ENCODE measurements at places on chromosomes 6 and 20.

GRCh38 chr6:91276315-91276714 is 689.4 kb upstream of the MAP3K7 start:
- DNase-seq: peak; percentile 20

GRCh38 chr6:97459535-97459934 is 176.5 kb upstream of the MMS22L start:
- DNase-seq: no peak

- DNase-seq: no peak
Measured at GRCh38 chr6:129215916-129216520, 333.1 kb downstream of the LAMA2 start.

DNA sequence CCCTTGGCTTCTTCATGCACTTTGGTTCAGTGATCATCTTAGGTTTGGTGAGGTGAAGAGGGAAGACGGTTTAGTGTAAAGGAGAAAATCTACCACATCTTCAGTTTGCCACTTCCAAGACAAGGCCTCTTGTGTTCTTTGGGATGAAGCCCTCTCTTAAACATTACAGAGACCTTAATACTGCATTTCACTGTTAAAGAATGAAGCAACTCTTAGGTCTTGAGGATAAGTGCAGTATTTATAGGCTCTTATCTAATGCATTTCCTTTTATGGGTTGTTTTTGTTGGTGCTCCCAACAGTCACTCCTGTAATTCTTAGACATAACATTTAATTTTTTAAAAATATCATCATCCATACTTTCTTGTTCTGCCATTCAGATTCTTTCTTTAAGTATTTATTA is 139.9 kb upstream of the LAMP5 start:
- DNase-seq: no peak

DNA sequence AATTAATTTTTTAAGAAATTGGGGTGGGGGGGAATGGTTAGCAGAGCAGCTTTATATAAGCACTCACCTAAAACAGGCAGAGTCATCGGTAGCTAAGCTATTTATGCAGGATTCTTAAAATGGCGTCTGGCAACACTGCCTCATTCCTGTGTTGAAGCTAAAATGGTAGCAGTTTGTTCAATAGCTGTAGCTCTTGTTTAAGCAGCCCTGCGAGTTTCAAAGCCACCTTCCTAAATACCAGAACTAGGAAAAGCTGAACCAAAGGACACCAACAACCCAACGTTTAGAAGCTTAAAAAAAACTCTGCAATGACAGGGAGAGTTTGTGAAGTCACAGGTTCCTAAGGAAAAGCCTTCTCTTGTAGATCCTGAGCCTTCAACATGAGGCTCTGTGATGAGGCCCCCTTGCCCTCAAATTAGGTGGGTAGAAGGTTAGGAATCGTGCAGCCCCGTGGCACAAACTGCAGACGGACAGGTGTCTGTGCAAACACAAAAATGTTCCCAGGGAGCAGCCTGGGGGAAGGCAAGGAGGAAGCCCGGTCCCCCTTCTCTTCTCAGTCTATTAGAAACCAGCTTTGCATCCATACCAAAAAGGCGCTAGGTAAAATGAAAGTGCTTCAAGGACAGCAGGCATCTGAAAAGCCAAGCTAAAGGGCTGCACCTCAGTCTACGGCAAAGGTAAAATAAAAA is 4.7 kb downstream of the ZMYND8 start:
- peak; percentile 56 for DNase-seq

DNA sequence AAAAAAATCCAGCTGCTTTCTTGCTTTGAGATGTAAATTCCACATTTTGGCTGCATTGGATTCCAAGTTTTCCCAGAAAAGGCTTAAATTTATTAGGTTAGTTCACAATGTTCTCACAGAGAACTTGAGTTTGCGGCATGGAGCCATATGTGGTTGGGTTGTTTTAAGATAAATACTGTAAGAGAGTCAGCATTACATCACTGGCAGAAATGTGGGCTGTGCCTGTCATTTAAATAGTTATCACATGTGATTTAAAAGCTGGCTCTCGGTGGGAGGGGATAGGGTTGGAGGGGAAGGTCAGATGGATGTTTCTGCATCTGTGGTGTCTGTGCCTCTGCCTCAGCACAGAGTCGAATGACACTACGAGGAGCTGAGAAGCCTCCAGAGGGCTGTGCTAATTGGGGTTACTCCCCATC is 73.8 kb upstream of the SCP2D1 start:
- no peak for DNase-seq

DNA sequence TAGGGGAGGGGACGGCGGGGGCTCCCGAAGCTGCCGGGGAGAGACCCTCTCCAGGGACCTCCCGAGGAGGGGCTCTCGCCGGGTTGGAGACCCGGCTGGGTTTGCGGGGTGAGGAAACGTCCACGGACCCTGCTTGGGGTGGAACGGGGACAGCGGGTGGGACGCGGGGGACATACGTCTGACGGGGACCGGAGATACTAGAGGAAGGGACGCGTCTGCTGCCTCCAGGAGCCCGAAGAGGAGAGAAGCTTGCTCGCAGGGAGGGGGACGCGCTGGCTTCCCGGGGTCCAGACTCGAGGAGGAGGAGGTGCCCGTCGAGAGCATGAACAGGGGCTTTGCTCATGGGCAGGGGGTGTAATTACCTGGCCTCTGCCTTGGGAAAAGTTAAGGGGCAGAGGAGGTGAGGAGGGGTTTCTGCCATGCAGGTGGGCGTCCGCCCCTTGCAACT is 593 bp downstream of the DNMT3B start:
- DNase-seq: no peak

- DNase-seq: no peak
Measured at GRCh38 chr6:89555031-89555430, 83.5 kb downstream of the LYRM2 start.

- no peak for DNase-seq
Measured at GRCh38 chr6:41784581-41785171, 2.8 kb upstream of the TOMM6 start.

GRCh38 chr6:52931351-52931750 is 21.9 kb upstream of the GSTA3 start:
- DNase-seq: no peak

DNA sequence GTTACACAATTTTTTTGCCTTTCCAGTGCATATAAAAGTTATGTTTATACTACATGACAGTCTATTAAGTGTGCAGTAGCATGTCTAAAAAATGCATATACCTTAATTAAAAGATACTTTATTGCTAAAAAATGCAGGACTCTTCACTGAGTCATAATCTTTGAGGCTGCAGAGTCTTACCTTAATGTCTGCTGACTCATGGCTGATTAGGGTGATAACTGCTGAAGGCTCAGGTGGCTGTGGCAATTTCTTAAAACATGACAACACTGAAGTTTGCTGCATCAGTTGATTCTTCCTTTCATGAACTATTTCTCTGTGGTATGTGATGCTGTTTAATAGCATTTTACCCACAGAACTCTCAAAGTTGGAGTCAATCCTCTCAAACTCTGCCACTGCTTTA is 19.1 kb downstream of the ZSCAN23 start:
- DNase-seq: no peak

- DNase-seq: no peak
Measured at GRCh38 chr6:140641412-140641811, 1267.0 kb upstream of the CITED2 start.

DNA sequence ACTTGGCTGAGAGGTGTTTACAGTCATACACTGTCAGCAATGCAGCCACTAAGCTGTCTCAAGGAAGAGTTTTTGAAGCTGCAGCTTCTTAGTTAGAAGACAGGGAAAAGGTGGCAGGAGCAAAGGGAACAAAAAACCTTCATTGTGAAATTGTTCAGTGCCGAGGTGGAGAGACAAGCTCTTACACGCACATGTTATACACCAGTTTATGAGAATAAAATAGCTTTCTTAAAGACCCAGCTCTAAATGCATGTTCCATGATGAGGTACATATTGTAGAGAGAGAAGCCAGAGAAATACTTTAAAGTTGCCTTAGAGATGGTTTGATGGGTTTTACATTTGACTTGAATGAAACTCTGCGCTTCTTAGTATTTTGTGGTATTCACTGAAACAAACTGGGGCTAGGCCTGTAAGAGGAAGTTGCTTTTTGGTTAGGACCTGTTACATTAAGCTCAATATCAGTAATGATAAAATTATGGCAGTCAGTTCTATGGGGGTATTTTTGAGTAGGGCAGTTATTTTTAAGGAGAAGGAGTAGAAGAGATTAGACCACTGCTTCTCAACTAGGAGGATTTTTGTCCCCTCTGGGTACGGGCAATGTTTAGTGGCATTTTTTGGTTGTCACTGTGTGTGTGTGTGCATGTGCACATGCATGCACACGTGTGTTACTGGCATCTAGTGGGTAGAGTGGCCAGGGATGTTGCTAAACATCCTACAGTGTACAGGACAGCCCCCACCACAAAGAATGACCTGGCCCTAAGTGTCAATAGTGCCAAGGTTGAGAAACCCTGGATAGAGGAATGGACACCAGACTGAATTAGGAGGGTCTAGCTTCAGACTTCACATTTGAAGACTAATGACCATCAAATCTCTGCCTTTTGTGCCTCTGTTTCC is 9.8 kb downstream of the NEDD9 start:
- no peak for DNase-seq

DNA sequence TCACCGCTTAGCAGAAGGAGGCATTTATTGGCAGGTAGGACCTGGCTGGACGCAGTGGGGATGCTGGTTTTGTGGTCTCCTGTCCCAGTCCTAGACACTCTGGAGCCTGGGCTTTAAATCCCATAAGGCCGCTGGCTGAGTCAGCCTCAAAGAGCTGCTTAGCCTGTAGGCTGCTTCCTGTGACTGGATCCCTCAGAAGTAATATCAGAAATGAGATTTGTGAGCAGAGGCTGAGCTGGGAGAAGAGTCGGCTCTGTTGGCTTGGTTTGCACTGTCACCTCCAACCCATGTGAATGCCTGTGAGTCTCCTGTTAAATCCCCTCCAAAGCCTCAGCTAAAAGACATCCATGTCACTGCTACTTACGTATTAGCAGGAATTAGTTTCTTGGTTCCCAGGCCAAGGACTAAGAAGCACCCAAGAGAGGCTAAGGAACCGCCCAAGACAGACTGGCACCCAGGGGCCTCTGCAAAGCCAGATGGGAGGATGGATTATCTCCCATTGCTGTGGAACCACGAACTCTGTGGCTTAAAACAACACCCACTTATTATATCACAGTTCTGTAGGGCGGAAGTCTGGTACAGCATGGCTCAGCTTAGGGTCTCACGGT is 289.4 kb downstream of the CDC5L start:
- no peak for DNase-seq

GRCh38 chr6:37273690-37274089 is 15.7 kb upstream of the TMEM217 start:
- DNase-seq: no peak

DNA sequence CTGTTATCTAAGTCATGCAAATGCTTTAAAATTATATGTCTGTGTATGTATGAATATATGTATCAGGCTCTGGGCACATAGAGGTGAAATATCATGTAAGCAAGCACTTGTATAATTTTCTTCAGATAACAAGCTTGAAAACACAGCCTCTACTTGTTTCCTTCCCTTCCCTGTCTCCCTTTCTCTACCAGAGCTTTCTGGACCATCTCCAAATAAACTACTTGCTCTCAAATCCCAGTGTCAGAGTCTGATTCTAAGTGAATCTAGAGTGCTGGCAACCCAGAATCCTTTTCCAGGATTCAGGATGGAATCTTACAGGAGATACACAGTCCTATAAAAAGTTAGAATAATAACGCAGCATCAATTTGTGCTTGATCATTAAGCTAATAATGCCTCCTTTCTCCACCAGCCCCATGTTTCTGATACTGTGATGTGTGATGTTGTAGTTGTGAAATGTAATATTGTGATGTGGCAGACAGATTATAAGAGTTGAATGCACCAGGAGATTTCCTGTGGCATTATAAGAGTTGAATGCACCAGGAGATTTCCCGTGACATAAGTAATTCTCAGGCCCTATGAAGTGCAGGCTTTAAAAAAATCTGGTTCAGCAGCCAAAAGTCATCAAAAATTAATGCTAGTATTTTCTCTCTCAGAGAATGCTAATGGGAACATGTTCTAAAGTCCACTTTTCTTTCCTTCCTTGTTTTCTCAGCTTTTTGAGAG is 89.6 kb downstream of the PCSK2 start:
- DNase-seq: no peak

GRCh38 chr6:13666194-13667105 is 45.2 kb downstream of the RANBP9 start:
- DNase-seq: no peak

- no peak for DNase-seq
Measured at GRCh38 chr6:51792273-51793030, 295.0 kb downstream of the PKHD1 start.

DNA sequence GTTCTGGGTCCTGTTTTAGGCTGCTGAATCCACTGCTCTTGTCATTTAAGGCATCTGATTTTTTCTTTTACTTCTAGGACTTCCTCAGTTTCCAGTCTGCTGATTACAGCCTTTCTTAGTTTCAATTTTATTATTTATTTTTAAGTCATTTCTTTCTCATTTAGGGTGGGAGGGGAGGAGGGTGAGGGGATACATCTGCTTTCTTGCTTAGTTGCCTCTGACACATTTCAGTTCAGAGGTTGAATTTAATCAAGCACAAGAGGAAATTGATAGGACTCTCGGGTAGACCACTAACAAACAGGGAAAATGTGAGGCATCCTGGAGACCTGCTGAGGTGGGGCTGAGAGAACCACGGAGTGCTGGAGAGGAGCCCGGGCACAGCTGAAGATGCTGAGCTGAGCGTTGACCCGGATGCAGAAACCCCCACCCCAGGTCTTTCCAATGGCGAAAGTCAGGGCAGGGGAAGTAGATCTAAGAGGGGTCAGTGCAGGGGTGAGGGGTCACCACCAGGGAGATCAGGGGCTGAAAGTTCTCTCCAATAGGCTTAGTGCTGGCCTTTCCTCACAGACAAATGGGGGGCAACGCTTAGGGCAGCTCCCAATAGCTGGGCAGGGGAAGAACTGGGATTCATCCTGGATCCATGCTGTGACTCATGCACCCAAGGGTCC is 7.6 kb upstream of the TREML2 start:
- DNase-seq: no peak

- DNase-seq: no peak
Measured at GRCh38 chr6:31169123-31169857, 1.2 kb downstream of the POU5F1 start.

GRCh38 chr6:4303638-4304037 is 168.3 kb upstream of the ECI2 start:
- no peak for DNase-seq

DNA sequence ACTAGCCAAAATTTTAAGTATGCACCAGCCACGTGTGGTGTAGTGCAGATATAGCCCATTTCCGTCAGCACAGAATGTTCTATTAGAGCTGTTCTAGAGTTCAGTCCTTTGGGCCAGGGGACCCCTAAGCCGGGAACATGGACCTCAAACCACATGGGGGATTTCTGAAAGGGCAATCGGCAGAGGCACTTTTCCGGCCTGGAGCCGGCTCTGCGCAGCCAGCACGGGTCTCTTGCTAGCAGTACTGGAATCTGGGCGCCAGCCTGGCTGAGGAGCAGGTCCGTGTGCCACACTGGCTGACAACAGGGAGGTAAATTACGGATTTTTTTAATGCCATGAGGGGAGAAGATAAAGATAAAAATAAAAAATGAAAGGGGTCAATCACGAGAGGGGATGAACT is 120.5 kb downstream of the SULF2 start:
- DNase-seq: no peak

GRCh38 chr6:89204096-89204495 is 13.1 kb downstream of the GABRR1 start:
- DNase-seq: no peak
